ENCODE measurements at places on chromosomes 5 and 9.

GRCh38 chr5:134111741-134112647, 2.5 kb upstream of the TCF7 start:
- DNase-seq, result peak; percentile 56

DNA sequence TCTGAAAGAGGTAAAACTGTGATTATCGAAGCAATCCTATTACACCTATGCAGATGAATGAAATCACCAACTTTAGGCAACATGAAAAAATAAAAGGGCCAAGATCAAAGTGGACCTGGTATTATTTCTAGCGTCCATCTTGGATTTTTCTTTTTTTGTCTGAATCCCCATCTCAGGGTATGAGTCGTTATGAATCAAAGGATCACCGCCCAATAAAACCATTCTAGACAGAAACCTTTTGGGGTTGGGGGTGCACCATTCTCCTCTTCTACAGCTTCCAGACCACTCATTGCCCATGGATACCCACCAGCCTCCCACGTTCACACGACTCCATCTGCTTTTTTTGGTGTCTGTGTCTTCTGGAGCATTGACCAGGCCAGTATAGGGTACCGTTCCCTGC, 33.4 kb downstream of the MAP1B start:
- DNase-seq, result no peak

GRCh38 chr9:68619636-68620035, 79.0 kb upstream of the TMEM252 start:
- no peak for DNase-seq

DNA sequence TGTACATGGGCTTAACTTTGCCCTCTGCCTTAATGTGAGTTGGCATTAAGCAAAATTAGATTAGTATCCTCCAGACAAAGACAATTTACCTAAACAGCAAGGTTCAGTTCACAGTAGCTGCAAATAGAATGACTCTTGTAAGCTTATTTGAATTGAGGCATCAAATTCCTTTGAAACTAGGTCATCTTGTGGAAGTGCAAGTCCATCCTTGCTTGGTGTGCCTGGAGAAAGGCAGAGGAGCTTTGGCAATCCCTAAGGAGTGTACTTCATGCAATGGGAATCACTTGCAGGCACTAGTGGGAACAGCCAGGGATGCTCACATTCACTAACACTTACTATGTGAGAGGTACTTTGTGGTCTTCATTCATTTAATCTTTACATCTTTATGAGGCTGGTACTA, 118.3 kb downstream of the DRD1 start:
- peak; percentile 54 for DNase-seq

DNA sequence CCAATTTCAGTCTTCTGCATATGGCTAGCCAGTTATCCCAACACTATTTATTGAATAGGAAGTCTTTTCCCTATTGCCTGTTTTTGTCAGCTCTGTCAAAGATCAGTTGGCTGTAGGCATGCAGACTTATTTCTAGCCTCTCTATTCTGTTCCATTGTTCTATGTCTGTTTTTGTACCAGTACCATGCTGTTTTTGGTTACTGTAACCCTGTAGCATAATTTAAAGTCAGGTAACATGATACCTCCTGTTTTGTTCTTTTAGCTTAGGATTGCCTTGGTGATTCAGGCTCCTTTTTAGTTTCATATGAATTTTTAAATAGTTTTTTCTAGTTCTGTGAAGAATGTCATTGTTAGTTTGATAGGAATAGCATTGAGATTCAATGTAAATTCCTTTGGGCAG, 104.9 kb upstream of the SLCO6A1 start:
- DNase-seq, result no peak

GRCh38 chr5:162657076-162657475, 589.5 kb downstream of the GABRG2 start:
- no peak for DNase-seq

- no peak for DNase-seq
Measured at GRCh38 chr9:89219637-89220036, 41.0 kb upstream of the SHC3 start.

GRCh38 chr5:20678814-20679298, 690.9 kb upstream of the CDH18 start:
- DNase-seq, result peak; percentile 95

- DNase-seq, result no peak
Measured at GRCh38 chr5:123094237-123094918, 5.3 kb downstream of the PRDM6 start.

GRCh38 chr9:14327036-14327435, 13.1 kb upstream of the NFIB start:
- DNase-seq, result no peak
